NCI-H187 (cell line): ENCODE measurements at places on chromosomes 13 and 19.

DNA sequence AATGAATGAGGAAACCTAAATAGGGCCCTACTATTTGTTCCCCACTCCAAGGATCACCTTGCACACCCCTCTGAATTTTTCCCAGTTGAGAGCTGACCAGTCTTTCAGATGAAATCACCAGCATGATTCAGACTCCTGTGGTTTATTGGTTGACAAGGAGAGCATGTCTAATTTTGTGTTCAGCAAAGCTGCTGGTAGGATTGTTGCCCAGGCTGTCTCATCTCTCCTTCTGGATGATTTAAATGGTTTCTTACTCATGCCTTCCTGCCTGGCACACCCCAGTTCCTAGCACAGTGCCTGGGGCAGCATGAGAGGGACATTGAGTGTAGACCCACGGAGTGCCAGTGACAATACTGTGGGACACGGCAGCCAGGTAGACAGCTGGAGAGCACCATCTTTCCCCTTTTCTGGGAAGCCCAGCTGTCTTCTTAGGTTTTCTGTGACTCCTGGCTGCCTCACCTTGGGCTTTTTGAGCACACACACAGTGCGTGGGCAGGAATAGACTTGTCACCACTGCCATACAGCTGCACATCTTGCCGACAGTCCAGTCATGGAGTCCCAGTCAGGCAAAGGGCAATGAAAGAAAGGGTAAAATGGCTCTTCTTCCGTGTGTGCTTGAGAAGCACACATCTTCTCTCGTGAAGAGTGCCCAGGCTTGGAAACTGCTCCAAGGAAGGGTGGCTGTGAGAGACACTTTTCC lies 12.3 kb downstream of the FGF9 start:
- DNase-seq = no peak

DNA sequence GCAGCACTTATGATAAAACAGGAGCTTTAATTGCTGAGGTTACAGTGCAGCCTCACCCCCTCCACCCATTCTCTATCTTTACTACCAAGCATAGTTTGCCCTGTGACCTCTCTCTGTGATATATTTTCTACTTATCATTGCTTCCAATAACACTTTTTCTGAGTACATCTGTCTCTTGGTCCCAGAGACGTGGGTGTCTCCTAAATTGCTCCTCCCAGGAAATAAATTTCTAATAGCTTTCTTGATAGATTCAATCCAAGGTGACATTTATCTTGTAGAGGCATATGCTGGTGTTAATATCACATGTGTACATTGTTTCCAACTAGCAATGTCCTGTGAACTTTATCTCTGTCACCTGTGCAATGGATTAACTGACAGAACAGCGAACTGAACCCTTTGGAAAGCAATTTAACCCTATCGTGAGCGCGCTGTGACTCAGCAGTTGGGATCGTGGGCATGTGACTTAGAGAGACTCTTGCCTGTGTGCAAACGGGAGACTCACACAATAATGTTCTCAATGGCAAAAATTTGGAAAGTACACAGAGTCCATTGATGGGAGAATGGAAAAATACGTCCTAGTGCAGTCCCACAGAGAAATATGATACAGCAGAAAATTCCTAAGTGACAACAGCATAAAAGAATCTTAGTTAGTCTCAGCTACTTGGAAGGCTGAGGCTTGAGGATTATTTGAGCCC lies 7.0 kb upstream of the MAP2K2 start:
- no peak for DNase-seq

DNA sequence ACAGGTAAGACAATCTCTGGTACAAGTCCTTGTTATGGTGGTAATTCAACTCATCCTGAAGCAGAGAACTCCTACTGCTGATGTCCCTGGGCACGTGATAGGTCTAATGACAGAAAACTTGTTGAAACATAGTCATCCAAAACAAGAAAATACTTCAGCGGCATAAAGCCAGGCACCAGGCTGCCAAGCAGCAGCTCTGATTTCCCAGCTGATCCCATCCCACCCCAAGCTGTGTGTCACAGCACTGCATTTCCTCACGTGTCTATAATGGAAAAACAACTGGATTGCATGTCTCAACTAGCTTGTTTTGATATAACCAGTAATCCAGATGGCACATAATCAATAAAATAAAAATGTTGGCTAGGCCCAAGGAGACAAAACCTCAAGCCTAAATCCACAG lies 64.8 kb downstream of the MIPEP start:
- no peak for DNase-seq

GRCh38 chr19:1101337-1101698 lies 2.5 kb upstream of the GPX4 start:
- DNase-seq = no peak

DNA sequence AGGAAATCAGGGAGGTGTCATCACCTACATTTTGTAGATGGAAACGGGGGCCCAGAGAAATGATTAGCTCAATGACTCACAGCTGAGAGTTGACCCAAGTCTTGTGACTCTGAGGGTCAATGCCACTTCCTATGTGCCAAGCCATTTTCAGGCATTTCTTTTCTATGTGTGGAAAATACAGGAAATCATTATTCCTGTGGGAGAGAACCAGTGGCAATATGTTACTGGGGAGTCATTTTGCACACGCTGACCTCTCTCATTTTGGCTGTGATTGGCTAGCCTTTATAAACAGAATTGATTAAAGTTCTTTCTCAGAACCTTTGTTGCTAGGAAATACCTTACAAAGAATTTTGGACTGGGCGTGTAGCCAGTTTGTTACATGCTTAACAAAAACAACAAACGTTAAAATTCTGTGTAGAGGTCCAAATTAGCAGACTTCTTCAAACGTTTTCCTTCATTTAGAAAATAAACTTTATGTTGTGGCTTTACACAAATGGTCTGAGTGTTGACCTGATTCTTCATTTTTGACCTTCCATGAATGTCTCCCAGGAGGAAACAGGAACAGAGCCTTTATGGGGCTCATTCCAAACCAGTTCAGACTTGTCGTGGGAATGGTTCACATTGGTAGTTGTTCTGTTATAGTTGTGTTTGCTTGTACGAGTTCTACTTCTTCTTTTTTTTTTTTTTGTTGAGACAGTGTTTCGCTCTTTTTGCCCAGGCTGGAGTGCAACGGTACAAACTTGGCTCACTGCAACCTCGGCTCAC lies 11.4 kb downstream of the PCCA start:
- DNase-seq = no peak

DNA sequence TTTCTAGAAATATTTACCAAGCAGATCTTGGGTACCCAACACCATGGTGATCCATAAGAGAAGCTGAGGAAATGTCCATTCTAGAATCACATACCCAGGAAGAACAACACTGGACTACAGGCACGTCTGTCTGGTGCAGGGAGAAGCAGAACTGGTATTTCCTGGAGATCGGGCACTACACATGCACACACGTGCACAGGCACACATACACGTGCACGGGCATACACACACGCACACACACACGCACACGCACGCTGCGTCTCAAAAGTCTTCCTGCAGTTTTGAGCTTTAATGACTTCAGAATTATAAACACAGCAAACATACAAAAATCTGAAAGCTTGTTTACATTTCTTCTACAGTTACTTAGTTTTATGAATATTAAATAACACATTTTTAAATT lies 189.8 kb downstream of the DCLK1 start:
- no peak for DNase-seq

GRCh38 chr13:99614465-99614885 lies 113.2 kb downstream of the TM9SF2 start:
- no peak for DNase-seq

- DNase-seq = no peak
These were observed 293.6 kb downstream of the OXGR1 start for GRCh38 chr13:96700657-96701056.

GRCh38 chr13:36431204-36432105 lies 840 bp upstream of the CCNA1 start:
- DNase-seq = no peak

DNA sequence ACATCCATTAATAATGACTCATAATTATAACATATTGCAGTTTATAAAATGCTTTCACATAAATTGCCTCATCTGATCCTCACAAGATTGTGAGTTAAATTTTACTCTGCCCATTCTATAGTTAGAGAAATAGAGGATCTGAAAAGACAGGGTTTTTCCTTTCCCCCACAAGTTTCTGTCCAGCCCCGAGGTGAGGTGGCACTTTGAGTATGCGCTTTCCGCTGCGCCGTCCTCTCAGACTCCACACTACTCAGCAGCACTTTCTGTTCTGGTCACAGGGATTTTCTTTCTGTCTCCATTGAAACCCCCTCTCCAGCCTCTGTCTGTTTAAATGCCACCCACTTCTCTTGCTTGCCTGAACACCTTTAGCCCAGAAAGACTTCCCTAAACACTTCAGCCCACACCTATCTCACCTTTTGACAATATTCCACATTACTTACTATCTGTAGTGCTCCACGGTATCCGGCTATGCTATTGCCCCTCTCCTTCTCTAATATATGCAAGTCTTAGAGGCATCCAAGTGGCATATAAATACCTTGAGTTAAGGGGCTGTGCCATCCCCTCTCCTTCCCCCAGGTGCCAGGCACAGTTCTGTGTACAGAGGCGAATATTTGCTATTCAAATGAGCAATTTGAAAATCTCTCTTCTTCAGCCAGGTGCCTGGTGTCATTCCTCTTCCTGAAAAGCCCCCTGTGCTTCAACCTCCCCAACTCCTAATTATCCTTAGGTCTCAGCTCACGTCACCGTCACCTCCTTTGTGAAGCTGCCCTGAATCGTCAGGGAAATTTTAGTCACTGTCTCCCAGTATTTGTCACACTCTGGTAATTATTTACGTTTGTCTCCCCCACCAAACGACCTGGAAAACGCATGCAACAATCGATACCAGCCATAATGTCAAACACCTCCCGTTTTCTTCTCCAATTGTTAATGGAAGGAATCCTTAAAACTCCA lies 268.7 kb downstream of the NHLRC3 start:
- no peak for DNase-seq

DNA sequence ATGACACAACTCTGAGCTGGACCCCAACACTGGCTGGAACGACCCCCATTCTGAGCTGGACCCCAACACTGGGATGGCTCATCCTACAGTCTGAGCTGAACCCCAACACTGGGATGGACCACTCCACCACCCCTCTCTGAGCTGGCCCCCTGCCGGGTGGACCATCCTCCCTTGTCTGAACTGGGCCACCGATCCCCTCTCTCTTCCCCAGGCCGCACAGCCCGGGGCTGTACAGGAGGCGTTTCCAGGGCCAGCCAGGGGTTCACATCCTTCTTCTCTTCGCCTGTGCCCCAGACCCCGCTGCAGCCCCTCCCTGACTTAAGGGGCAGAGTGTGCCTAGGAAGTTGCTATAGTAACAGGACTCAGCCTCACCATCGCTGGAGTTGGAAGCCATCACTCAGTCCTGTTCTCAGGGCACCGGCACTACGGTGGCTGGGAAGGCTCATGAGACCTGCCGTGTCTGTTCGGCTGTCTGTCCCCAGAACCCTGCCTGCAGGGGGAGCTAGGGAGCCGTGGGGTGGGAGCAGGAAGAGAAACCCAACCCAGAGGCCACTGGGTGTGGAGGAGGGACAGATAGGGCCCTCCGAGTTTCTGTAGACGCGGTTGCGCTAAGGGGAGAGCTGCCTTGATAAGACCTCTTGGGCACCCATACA lies 3.7 kb downstream of the PRKACA start:
- no peak for DNase-seq

DNA sequence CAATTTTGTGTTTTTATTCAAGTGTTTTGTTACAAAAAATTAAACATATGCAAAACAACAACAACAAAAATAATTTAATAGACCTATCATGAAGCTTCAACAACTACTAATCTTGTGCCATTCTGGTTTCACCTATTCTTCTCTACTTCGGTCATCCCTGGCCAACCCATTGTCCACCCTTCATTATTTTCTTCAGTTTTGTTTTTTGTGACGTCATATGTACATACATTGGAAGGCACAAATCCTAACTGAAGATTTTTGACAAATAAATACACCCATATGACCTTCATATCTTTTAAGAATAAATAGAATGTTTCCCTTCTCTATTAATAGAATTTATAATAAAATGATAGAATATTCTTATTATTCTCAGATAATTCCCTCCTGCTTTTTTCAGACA lies 69.2 kb downstream of the ZNF429 start:
- no peak for DNase-seq

DNA sequence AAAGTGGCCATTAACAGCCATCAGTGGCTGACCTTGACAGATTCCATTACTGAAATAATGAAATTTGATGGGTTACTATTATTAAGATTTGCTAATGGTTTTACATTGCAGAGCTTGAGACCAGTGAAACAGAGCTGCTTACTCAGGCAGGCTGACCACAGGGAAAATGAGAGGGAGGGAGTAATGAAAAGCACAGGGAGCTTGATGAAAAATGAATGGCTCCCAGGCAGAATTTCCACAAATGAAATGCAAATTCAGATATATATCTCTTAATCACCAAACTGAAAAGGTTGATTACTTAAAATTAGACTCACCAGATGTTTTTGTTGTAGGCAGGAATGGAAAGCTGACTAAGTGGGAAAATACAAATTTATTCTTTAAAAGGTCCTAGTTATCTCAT lies 36.1 kb downstream of the HTR2A start:
- no peak for DNase-seq

GRCh38 chr19:14516048-14516534 lies 2.1 kb downstream of the DNAJB1 start:
- no peak for DNase-seq

DNA sequence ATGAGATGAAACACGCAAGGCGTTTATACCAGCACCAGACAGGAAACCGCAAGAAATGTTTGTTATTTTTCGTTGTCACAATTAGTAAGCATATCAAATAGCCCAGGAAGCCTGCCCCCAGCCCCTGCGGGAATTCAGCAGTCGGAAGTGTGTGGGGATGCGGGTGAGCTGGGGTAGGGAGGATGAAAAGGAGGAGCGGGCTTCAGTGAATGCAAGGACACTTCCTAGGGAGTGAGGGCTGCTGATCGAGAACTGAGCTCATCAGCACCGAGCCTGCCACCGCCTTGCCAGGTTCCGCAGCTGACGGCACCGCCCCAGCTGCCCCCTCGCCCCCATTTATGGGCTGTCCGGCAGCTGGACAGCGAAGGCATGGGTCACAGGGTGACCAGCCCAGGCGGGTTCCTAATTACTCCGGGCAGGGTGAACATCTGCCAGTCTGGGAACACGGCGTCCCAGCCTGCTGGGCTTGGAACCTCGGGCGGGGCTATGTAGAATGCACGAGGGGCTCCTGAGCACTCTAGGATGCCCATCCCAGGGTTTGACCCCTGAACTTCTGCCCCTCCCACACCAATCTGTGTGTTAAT lies 1.6 kb upstream of the BEST2 start:
- no peak for DNase-seq

- DNase-seq = no peak
These were observed 41.5 kb downstream of the NFIC start for GRCh38 chr19:3407556-3408516.

- no peak for DNase-seq
These were observed 486.8 kb downstream of the FOXO1 start for GRCh38 chr13:40179445-40180281.

DNA sequence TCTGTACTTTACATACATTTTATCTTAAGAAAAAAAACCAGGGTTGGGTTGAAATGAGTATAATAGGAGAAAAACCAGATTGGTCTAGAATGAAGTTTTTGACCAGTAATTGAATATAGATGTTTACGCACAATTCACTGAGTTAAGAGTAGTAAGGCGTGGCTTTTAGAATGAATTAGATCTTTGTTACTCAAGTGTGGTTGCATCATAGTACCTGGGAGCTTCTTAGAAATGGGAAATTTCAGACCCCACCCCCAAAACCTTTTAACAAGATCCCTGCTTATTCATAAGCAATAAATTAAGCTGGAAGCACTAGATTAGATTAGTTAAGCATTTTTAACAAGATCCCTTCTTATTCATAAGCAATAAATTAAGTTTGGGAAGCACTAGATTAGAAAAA lies 28.7 kb upstream of the LMO7 start:
- DNase-seq = no peak

- DNase-seq = no peak
These were observed 6.6 kb downstream of the ANKRD10 start for GRCh38 chr13:110907951-110908898.
